Activated naive CD4-positive, alpha-beta T cell treated with anti-CD3 and anti-CD28 coated beads, Interleukin-2, amount 50 U/mL, for 16 hours (primary cell): ENCODE measurements at places on chromosomes 2 and 18.

DNA sequence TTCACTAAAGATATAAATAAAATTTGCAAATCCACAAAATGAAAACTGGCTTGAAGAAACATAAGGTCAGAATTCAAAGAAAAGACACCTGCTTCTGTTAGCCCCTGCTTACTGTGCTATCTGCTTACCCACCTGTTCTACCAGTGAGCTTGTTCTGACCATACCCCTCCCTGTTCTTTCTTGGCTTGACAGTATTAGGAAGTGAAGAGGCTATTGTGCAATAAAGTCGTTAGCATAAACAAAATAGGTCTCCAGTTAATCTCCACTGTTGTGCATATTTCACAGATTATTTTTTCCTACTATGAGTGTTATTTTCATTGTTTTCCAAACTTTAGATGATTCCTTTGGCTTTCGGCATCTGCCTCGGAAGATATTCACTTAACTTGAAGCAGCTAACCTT is 322.1 kb downstream of the CCDC85A start:
- DNase-seq = no peak

- DNase-seq = no peak
Observed at GRCh38 chr2:65417509-65418085, 14.8 kb downstream of the SPRED2 start.

- DNase-seq = no peak
Observed at GRCh38 chr2:108538000-108538625, 3.8 kb downstream of the LIMS1 start.

- DNase-seq = no peak
Observed at GRCh38 chr2:172640389-172640788, 84.5 kb downstream of the PDK1 start.

GRCh38 chr2:133345638-133346037 is 222.6 kb downstream of the NCKAP5 start:
- no peak for DNase-seq

DNA sequence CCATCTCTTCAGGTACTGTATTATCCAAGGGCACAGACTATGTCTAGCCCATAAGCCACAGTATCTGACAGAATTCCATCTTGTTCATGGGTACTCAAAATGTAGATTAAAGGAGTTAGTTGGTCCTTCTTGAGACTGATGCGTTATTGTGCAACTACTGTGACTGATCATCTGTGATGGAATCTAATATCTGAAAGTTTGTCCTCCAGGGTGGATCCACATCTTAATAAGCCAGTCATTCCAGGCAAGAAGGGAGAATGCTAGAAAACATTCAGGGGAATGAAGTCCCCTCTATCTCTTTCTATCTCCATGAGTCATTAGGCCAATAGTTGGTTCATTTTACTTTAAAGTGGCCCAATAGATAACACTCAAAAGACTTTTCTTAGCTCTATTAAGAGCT is 252.6 kb downstream of the EXOC6B start:
- DNase-seq = no peak

DNA sequence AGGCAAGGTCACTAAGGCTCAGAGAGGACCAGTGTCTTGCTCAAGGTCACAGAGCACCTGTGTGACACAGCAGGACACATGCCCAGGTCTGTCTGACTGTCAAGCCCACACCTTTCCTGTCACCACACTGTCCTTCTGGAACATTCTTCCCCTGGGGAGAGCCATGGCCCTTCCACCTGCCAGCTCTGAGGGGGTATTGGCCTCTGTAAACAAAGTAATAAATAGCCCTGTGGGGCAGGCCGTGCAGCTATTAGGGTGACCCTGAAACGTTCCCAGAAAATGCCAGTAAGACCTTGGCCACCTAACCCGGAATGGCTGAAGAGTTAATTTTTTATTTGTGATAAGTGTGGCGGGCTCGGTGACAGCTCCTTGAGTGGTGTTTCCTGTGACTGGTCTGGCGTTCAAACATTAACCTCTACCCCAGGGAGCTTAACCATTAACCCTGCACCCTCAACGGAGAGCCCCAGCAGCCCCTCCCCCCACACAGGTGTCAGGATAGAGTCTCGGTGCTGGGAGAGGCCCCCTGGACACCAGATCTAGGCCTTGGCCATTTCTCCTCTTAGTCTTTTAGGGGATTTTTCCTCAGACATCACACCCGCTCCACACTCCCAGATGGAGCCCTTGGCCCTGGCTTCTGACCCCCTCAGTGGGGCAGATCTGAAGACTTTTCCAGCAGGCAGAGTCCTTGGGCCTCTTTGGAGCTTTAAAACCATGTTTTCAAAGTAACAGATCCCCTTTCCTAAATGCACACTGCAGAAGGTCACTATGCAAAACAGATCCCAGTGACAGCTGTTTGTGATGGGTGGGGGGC is 36.6 kb downstream of the SCTR start:
- DNase-seq = no peak
